Stimulated activated naive B cell treated with anti-CD40 and anti-IgM and Interleukin-4, amounts not matched to agents 10 μg/mL and 1 μg/mL and 100 μg/mL, for 72 hours (primary cell): ENCODE measurements at places on chromosomes 1 and 21.

DNA sequence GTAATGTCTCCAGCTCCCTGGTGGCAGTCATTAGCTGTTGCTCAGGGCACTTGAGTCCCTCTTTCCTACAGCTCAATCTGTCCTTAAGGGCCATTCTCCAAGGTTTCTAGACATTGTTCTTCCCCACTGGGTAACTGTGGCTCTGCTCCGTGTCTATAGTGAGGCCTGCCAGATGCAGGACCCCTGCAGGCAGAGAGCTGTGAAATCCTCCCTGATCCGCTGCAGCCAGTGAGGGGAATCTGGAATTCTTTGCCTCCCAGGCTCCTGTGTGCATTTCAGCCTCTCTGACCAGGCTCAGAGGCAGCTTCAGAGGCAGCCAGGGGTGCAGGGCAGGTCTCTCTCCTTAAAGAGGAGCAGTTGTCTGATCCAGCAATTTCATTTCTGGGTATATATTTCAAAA is 14.4 kb upstream of the IGSF21 start:
- DNase-seq, result no peak

- DNase-seq, result no peak
Observed at GRCh38 chr1:32718527-32718926, 16.0 kb upstream of the SYNC start.

DNA sequence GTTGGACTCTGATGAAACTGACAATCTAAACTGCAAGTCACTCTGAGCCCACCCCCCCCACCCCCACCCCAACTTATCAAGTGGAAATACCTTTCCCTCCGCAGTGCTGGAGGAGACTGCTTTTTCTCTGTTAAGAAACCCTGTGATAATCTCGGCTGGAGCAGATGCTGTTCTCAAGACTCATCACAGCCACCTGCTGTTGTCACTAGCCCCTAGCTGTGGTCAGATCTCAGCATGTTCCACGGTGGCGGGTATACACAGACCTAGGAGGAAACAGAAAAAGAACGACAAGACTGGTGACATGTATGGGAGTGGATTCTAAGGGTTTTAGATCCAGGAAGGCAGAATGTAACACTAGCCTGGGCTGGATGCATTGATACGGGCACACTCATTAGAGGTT is 2.3 kb downstream of the ACTL8 start:
- no peak for DNase-seq

GRCh38 chr1:64584479-64584878 is 114.5 kb downstream of the CACHD1 start:
- no peak for DNase-seq

DNA sequence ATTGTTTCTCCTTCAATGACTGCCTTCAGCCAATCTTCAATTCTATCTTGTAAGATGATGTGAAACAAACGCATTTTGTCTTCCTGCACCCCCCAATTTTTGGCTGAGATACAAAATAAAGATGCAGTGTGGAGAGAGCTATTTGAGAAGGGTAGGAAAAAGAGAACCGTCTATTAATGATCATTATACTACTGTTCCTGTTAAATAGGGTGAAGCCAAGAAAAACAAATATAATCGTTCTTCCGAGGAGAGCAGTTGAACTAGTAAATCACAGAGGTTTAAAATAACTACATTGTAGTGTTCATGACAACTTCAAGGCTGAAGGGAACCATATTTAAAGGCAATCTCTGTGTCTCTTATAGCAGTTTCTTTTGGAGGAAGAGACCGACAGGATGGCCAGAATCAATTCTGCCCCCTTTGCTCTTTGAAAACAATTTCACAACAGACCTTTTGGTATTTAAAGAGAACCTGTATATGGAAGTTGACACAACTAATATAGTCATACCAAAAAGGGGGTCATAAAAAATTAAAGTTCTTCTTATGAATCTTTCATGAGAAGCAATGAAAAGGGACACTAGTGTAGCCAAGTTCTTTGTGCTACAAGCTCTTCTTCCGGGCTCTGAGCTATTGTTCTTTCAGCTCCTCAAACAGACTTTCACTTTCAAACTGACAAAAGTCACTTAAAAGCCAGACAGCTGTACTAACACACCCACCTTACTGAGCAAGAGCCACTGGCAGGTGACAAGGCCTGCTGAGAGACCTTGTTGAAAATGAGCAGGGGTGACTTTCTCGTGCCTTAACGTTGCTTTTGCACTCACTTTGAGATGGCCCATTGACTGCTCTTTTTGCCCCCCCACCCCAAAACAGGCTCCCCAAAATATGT is 30.9 kb downstream of the PROX1 start:
- DNase-seq, result no peak

- DNase-seq, result peak; percentile 60
Observed at GRCh38 chr1:151534662-151535278, 5.3 kb upstream of the TUFT1 start.

DNA sequence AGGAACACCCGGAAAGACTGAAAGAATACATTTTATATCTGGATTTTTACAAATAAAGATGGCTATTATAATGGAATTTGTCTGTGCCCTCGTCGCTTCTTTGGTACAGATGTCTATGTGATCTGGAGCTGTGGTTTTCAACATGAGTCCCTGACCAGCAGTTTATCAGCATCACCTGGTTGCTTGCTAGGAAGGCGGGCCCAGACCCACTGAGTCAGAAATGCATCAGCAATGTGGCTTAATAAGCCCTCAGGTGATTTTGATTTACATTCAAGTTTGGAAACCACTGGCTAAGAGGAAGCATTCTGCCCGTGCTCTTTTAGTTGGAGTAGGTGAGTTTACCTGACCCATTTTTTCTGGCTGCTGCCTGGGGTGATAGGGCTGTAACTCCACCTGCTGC is 31.7 kb downstream of the ATP1A1 start:
- no peak for DNase-seq

- DNase-seq, result no peak
Observed at GRCh38 chr1:234176000-234176399, 197.3 kb upstream of the COA6 start.
